ENCODE measurements at places on chromosomes 1 and 21.
A peak's percentile ranks its signal among the peaks of the same experiment; 100 is the strongest.

DNA sequence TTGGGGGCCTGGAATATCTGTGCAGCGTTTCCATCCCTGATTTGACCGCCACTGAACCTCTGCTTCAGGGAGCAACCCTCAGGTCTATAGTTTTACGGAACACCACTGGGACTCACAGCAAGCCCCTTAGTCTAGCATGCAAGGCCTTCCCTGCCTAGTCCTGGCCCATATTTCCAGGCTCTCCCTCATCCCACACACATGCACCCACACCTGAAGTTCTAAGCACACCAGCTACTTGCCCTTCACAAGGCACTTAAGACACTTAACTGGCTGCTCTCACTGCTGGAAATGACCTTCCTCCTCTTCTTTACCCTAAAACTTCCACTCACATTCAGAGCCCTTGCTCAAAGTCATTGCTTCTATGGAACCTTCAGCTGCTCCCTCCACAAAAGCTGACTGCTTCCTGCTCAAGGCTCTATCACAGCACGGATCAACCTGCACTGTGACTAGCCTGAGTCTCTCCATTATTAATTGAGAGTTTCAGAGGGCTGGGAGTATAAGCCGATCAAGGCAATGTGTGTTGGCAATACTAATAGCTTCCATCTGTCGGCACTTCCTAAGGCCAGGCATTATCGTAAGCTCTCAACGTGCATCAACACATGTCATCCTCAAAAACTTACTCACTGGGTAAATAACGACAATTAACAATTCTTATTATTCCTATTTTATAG, 84.3 kb downstream of the RRAGC start:
- DNase-seq = peak; percentile 99

DNA sequence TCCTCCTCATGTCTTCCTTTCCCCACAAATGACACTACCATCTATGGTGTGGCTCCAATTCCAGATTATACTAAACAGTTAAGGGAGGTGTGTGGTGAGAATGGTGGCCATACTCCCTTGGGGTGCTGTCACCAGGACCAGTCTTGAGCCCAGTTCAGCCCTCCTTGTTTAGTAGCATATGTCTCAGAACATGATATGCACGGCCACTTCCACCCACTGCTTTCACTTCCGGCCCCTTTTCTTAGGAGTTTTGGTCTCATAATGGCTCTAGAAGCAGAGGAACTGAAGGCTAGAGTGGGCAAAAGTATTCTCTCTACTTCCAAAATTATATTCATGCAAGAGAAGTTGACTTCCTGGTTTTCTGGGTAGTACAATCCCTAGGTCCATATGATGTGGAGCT, 45.3 kb upstream of the CACNA1E start:
- no peak for DNase-seq

DNA sequence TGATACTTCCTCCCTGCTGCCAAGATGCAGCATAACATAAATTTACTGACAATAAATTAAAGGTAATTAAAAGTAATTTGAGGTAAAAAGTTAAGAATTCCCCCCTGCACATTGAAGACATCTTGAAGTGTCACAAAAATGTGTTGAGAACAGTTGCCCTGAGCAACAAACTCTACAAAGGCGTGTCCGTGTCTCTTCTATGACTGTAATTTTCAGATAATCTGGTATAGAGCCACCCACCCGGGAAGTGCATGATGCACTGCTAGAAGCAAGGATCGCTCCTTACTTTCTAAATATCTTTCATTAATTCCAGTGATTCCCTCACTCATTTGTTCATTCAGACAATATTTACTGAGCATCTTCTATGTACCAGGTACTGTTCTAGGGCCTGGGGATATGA, 11.0 kb upstream of the CASQ1 start:
- DNase-seq = no peak

DNA sequence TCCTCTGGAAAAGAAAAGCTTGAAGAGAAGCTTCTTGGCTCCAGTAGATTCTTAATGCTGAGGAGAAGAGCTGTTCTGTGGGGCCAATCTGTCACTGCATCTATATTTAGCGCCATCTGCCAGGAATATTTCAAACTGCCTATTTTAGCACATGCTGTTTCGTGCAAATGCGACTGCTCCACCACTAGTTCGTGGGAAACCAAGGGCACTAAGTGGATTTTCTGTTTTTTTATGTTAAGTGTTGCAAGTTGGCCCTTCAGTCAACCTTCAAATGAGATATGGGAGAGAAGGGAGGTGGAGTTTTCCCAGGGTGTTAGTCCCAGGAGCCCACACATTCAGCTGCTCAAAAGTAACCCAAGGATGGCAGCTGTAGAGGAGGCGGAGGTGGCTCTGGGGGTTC, 91.9 kb downstream of the TSEN15 start:
- DNase-seq = peak; percentile 84

DNA sequence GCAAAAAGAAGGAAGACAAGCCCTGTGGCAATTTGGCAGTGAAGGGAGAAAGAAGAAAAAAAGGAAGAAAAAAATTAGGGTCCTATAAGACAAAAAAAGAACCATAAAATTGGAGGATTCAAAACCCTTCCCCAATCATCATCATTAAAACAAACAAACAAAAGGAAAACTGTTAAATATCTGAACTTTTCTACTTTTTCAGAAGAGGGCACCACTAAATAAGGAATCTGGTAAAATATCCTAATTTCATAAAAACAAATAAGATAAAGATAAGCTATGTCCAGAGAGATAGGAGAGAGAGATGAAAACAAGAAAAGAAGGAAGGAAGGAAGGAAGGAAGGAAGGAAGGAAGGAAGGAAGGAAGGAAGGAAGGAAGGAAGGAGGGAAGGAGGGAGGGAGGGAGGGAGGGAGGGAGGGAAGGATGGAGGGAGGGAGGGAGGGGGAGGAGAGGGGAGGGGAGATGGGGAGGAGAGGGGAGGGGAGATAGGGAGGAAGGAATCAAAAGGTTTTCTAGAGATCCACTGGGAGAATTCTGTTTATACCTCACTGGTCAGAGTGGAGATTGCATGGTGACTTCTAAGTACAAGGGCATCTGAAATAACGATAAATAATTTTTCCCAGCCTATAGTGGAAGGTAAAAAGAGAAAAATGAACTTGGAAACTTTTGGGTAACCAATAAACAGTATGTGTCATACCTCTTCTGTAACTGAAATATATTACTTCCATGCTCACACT, 10.4 kb upstream of the FMO2 start:
- no peak for DNase-seq

GRCh38 chr1:214476229-214476985, 75.0 kb downstream of the PTPN14 start:
- no peak for DNase-seq

DNA sequence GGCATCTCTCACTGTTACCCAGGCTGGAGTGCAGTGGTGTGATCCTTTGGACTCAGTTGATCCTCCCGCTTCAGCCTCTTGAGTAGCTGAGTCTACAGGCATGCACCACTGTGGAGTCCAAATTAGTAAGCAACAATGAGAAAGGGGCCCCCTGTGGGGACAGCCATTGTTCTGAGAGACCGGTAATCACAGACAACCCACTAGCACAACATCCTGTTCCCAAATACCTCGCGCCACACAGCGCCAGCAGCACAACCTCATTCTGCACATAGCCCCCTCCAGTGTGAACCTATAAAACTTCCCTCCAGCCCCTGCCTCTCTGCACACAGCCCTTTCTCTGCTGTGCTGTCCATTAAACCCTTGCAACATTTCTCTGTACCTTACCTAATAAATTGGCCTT, 226.4 kb downstream of the DYRK1A start:
- DNase-seq = no peak

DNA sequence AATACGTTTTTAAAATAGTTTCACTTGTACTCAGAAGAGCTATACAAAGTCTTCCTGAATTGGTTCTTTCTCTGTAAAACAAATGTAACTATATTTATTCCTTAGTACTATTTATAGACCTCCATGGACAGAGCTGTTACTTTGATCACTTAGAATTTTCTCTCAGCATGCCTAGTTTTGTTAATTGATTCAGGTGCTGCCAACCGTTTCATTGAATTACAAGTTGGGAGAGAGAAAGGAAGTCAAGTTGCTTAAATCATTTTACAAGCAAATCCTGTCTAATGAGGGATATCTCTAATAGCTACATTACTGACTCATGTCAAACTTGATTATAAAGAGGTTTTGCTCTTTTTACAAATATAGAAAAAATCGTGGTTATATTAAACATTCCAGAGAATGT, 241.0 kb downstream of the FMN2 start:
- no peak for DNase-seq

GRCh38 chr1:91511386-91511785, 10.7 kb downstream of the CDC7 start:
- DNase-seq = peak; percentile 72

DNA sequence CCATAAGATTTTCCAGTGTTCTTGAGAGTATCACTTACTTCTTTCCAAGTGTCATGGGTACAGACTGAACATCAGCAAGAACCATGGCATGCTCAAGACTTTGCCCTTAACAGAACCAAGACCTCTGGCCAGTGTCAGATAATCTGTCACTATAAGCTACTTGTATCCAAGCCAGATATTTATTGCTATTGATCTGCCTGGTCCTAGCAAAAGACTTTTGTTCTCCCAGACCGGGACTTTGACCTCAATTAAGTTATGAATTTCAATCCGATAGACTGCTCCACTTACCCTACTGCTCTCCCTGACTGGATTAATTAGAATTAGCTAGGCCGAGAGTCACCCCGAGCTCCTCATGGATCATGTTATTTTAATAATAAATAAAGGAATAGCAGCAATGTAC, 129.6 kb downstream of the ACBD6 start:
- DNase-seq = peak; percentile 70

DNA sequence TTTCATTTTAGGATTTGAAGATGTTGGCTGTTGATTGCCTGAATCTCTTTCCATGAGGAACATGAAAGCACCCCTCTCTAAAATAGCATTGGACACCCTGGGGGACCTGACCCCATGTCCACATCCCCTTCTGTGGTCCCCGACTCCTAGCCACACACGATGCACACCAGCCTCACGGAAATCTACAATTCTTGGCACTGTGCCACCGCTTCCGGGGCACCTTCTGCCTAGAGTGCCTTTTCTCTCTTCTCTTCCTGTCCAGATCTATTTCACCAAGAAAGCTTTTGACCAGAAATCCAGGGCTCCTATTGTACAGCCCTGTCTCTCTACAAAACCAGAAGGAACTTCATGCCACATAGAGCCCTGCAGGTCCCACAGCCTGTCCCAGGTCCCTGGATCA, 50.3 kb downstream of the MYSM1 start:
- DNase-seq = peak; percentile 43

DNA sequence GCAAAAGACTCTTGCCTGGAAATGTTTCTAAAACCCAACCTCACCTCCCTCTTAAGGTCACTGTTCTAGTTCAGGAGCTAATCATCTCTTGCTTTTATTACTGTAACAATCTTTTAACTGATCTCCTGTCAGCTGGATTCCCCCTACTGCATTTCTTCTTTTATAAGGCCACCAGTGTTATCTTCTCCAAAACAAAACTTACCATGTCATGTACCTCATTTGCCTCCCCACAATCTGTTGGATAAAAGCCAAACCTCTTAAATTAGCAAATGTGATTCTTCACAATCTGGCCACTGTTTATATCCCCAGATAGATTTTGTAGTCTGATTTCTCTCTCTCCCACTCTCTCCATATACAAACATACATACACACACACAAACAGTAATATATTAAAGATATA, 143.3 kb downstream of the DENND1B start:
- DNase-seq = peak; percentile 70
